ENCODE measurements at places on chromosomes 7 and 10.

DNA sequence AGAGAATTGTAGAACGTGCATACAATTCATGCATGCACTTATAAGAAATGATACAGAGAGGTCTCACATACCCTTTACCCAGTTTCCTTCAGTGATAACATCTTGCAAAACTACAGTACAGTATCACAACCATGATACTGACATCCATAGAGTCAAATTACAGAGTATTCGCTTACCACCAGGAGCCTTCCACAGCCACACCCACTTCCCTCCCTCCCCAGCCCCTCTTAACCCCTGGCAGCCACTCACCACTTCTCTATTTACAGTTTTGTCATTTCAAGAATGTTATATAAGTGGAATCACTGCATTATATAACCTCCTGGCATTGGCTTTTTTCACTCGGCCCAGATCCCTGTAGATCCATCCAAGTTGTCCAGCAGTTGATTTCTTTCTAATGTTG is 143.8 kb downstream of the ZNF248 start:
- no peak for DNase-seq

DNA sequence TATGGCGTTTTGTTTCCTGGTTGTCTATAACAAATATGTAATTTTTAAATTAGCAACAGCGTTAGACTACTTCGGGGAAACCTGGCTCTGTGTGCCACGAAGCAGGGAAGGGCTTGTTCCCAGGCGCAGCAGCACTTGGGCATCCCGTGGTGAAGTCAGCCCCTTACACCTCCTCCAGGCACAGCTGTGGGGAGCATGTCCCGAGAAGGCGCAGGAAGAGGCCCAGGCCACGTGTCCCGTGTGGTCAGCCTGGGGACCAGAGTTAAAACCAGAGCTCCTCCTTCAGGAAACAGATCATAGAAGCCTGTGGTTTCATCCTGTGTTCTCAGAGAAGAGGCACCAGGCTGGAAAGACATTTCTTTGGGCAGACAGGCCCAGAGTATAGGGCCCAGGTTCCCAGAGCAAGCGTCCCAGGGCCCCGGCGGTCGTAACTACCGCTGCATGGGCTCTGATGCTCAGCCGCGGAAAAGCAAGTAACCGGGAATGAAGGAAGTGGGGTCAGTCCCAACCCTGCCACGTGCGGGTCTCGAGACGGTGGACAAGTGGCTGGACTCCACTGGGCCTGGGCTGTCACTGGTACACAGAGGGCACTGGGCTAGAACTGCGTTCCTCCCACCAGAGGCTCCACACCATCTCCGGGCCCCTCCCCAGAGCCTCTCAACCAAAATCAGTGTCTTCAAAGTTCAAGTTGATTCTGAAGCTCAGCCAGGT is 7.1 kb downstream of the NUDT1 start:
- DNase-seq, result no peak

GRCh38 chr10:126013489-126014281 is 117.3 kb downstream of the FANK1 start:
- peak; percentile 19 for DNase-seq

GRCh38 chr10:100130831-100131230 is 49.2 kb upstream of the CPN1 start:
- no peak for DNase-seq

- DNase-seq, result no peak
Measured at GRCh38 chr10:121436630-121437341, 161.5 kb downstream of the FGFR2 start.

Measured in stimulated activated CD8-positive, alpha-beta memory T cell treated with anti-CD3 and anti-CD28 coated beads, Interleukin-2, amount 100 ng/mL, for 48 hours (primary cell).